ENCODE measurements at places on chromosomes 16 and 17. TPM values are rescaled to one million over a fixed set of nuclear protein-coding genes. Genes with fewer than 3 reads are reported as not detected.

Gene SLFN12L
- 0.06 TPM for polyA plus RNA-seq

Gene KRT24
- not detected for polyA plus RNA-seq

Gene ATAD5
- polyA plus RNA-seq, result 0.59 TPM

Gene PAM16
- 288 TPM for polyA plus RNA-seq
